T-helper 17 cell (primary cell): ENCODE measurements at places on chromosomes 7 and 10. TPM values are rescaled to one million over a fixed set of nuclear protein-coding genes. Genes with fewer than 3 reads are reported as not detected.

Gene FAM131B
- 0.42 TPM for total RNA-seq

Gene EBLN1
- total RNA-seq, result not detected

Gene SAMD9
- total RNA-seq, result 25.4 TPM

Gene GIMAP4
- 62.1 TPM for total RNA-seq

Gene PTF1A
- not detected for total RNA-seq

Gene GDF2
- total RNA-seq, result not detected

Gene TWNK
- total RNA-seq, result 3.8 TPM

Gene PANK1
- total RNA-seq, result 1.2 TPM

DNA sequence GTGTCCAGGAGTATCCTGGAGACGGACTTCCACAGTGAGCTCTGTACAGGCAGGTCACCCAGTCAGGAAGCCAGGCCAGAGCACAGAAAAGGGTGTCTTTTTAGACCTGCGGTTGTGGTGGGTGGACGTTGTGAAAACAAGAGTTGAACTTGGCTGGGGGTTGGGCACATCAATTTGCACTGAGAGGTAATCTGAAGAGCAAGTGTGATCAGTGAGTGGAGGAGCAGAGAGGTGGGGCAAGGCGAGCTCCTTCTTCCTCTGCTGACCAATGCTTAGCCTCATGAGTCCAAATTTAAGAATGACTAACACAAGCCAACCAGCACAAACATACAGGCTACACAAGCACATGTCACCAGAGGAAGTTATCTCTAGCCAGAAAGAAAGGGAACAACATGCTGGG, 310.8 kb downstream of the TCERG1L start:
- no peak for DNase-seq

- DNase-seq, result no peak
Measured at GRCh38 chr7:112533591-112533990, 52.8 kb downstream of the LSMEM1 start.

DNA sequence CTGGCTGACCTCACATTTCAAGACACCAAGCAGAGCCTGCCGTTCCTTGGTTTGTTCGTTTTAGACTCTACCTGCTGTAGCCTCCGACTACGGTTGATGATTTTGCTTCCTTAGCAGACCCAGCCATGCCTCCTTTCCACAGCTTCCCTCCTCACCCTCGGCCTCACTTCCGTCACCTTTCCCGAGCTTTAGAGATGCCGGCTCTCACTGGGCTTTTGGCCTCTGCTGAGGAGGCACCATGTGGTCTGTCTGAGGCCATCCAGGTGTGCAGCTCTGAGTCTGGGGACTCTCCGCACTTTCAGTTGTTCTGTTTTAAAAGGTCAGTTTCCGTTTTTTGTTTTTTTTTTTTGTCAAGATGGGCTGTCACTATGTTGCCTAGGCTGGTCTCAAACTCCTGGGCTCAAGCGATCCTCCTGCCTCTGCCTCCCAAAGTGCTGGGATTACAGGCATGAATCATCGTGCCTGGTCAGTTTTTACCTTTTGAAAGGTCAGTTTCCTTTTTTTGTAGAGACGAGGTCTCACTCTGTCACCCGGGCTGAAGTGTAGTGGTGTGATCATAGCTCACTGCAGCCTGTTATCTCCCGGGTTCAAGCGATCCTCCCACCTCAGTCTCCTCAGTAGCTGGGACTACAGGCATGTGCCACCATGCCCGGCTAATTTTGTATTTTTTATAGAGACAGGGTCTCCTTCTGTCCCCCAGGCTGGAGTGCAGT, 11.7 kb downstream of the ORAI2 start:
- no peak for DNase-seq

- DNase-seq, result no peak
Measured at GRCh38 chr10:127398140-127398970, 150.8 kb upstream of the NPS start.

DNA sequence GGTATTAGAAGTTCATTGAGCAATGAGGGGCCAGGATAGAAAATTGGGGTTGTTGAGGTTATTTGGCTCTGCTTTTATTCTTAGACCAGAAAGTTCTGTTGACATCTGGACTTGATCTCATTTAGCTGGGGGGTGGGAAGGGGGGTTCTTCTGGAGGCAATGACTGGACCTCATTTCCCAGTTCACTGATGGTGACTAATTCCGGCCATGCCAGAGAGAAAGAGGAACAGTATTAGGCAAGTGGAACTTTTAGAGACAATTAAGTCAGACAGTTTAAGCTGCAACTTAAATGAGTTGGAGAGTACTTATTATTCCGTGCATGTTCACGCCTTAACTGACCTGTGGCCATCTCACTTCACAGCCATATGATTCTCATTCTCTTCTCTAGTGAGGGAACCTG, 512.5 kb downstream of the REEP3 start:
- no peak for DNase-seq

GRCh38 chr7:31997423-31997822, 72.8 kb downstream of the PDE1C start:
- DNase-seq, result no peak

DNA sequence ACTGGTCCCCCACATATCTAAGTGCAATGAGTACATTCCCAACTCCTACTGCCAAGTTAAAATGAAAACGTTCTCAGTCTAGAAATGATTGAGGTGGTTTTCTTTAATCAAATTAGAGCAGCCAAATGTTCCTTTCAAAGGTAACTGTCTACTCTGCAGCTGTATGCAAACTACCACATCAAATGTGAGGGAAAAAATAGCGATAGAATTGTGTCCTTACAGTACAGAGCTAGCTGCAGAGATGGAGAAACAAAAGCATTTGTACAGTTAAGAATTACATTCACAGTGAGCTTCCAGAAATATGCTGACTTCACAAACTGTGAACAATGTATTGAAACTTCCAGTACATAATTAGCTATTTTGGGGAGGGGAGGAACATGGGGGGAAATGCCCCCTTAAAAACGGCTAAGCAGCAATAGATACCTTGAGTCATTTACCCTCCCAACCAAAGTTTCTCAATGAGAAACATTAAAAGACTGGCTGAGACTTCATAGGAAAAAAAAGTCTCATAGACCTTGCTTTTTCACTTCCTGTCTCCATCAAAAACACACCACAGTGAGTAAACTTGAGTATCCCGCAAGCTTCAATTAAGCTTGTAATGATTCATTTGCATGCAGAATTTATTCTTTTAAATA, 22.9 kb downstream of the CDK6 start:
- DNase-seq, result no peak

GRCh38 chr10:77877441-77878344, 48.9 kb downstream of the DLG5 start:
- DNase-seq, result no peak

DNA sequence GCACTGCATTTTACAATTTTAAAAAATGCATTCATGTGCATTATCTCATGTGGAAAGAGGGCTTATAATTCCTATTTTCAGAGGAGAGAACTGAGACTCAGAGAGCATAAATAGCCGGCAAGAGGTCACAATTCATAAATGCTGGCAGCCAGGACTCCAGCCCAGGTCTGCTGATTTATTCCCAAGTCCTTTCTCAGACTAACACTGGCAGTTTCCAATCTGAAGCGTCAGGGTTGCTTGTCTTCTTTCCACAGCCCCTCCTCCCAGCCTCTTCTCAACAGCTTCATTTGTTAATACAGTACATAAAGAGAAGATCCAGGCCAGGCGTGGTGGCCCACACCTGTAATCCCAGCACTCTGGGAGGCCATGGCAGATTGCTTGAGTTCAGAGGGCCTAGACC, 108.9 kb downstream of the PARD3 start:
- DNase-seq, result no peak

DNA sequence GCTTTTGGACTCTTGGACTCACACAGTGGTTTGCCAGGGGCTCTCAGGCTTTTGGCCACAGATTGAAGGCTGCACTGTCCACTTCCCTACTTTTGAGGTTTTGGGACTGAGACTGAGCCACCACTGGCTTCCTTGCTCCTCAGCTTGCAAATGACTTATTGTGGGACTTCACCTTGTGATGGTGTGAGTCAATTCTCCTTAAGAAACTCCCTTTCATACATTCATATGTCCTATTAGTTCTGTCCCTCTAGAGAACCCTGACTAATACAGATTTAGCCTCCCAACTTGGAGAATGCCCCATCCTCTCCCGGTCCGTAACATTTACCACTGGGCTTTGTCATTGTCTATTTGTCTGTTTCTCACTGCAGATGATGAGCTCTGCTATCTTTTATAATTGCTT, 52.8 kb upstream of the CUL1 start:
- no peak for DNase-seq

DNA sequence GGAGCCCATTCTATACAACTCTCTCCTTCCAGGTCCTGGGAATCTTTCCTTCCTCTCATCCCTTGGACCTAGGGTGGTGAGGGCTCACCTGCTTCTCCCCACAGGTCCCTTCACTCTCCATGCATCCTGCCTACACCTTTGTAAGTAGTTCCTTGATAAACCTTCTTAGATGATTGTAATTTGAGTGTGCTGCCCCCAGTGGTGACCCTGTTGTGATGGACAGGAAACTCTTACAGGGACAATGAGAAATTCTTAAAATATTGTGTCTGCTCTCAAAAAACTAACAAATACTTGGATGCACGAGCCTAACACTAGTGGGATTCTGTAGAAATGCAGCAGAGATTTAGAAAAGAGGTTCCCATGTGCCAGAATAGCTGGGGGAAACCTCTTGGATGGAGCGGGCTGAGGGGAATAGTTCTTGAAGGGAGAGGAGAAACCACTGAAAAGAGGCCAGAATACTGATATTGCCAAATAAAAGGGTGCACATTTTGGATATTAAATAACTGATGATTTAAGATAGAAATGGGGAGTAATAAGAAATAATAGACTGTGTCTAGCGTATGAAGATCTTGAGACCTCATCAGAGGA, 6.7 kb upstream of the PAXIP1 start:
- no peak for DNase-seq

GRCh38 chr10:5584895-5585516, 60.2 kb downstream of the CALML3 start:
- no peak for DNase-seq

DNA sequence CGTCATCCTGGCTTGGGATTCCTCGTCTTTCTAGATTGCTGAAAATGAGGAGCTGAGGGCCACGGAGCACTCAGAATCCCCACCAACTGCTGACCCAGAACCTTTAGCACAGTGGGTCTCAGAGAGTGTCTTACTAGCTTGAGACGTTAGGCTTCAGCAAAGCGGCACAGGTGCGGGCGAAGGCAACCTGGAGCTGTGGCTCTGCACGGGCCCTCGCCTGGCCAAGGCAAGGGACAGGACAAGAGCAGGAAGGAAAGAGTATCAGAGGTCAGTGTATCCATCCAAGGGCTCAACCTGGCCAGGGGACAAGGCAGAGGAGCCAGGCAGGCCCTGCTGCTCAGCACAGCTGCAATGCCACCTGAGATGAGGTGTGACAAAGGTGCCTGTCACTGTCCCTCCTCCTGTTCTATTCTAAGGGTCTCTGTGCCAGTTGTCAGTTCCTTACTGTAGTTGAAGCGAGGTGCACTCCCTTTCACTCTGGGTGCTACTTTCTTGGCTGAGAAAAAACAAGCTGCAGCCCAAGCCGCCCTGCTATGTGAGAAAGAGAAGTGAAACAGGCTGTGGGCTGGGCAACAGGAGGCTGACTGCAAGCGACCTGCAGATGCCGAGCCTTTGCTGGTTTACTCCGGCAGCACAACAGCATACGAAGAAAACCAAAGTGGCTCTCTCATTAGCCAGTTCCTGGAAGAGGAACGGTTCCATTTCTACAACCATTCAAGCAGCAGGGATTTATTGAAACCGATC, 33.3 kb upstream of the KDM7A start:
- no peak for DNase-seq

GRCh38 chr10:97039538-97040247, 146.1 kb downstream of the SLIT1 start:
- no peak for DNase-seq

- no peak for DNase-seq
Measured at GRCh38 chr10:6607778-6608177, 27.7 kb upstream of the PRKCQ start.

- no peak for DNase-seq
Measured at GRCh38 chr10:106573106-106573505, 591.4 kb downstream of the SORCS1 start.

- no peak for DNase-seq
Measured at GRCh38 chr7:119514326-119514725, 758.6 kb upstream of the KCND2 start.

- no peak for DNase-seq
Measured at GRCh38 chr10:93907059-93907458, 13.3 kb downstream of the SLC35G1 start.

- DNase-seq, result no peak
Measured at GRCh38 chr7:18971839-18972238, 145.6 kb downstream of the TWIST1 start.

- no peak for DNase-seq
Measured at GRCh38 chr10:78570633-78571235, 498.0 kb upstream of the ZMIZ1 start.

DNA sequence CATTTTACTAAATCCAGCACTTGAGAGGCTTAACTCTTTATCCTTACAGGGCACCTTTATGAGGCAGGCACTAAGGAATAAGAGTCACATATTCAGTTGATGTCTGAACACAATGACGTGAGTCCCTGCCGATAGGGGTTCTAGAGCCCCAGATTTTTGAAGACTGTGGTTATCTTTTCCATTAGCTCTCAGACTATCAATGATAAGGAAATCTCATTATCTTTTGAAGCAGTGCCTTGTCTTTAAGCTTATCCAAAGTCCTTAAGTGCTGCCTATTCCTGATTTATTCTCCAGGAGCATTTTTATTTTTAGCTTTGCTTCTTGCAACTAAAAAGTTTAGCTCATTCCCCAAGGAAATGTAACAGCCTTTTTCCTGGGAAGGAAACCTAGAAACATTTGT, 444.1 kb upstream of the LRRN3 start:
- DNase-seq, result no peak
